Aorta (tissue), 5 donors: ENCODE measurements at places on chromosomes 4 and X. TPM values are rescaled to one million over a fixed set of nuclear protein-coding genes. Genes with fewer than 3 reads are reported as not detected.

The ZNF718 gene
- total RNA-seq, result 11.8 TPM

The DNAAF6 gene
- total RNA-seq, result not detected

The CXorf49 gene
- not detected for total RNA-seq

The IL15 gene
- 10.3 TPM for total RNA-seq

The IL2 gene
- not detected for total RNA-seq

The ADGRL3 gene
- 110 TPM for total RNA-seq

The RAB41 gene
- total RNA-seq, result not detected

The CT45A6 gene
- not detected for total RNA-seq

The STARD8 gene
- 11.8 TPM for total RNA-seq

The SLC49A3 gene
- total RNA-seq, result 10.8 TPM

The PCDH11X gene
- 3.4 TPM for total RNA-seq

The TMEM164 gene
- 13.5 TPM for total RNA-seq

The AMBN gene
- total RNA-seq, result not detected

The HS3ST1 gene
- 6.9 TPM for total RNA-seq

The ZDHHC15 gene
- total RNA-seq, result 4.8 TPM

The AMER1 gene
- 10.0 TPM for total RNA-seq

The SPATA4 gene
- total RNA-seq, result not detected

The CFAP299 gene
- not detected for total RNA-seq

The KIT gene
- 18.7 TPM for total RNA-seq

The FAM47E gene
- 2.4 TPM for total RNA-seq

The SCARB2 gene
- total RNA-seq, result 138 TPM

The UGT2A1 gene
- total RNA-seq, result not detected

DNA sequence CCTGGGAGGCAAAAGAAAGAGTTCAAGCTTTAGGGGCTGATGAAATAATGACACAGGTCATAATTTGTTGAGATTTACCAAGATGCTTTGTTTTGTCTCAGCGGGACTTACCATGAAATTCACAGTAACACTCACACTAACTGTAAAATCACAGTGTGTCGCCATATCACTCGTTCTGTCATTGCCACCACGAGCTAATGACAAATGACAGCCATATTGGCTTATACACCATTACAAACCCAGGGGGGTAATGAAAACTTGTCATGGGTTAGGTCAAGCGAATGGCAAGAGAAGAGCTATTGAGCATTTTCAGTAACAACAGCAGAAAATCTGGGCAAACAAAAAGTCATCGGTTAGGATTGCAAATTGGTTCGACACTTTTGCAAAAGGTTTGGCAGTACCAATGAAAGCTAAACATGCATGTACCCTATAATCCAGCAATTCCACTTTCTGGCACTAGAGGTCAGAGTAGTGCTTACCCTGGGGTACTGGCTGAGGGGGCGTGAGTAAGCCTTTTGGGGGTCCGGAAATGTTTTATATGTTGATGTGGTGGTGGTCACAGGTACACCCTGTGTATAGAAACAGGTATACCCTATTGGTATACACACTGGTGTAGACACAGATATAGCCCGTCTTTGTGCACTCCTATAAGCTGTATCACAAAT lies 83.9 kb upstream of the RAI2 start:
- no peak for DNase-seq

- DNase-seq, result no peak
Measured at GRCh38 chr4:108840426-108840975, 77.6 kb upstream of the ETNPPL start.

GRCh38 chr4:89284828-89285227 lies 22.8 kb downstream of the GPRIN3 start:
- DNase-seq, result no peak

DNA sequence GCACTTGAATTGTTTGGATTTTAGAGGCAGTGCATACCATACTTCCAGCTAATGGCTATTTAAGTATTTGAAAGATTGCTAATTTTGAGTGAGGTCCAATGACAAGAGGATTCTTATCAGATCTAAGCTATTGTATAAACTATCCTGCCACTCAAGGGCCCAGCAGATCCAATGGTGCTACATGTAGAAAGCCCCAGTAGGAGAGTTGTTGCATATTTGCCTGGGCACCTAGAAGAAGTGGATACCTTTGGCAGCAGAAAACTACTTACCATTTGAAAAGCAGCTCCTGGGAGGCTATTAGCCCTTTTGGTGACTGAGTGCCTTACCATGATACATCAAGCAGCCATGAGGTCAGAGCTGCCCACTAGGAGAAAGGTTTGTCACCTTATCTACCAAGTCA lies 447.3 kb downstream of the C4orf33 start:
- DNase-seq, result no peak

- no peak for DNase-seq
Measured at GRCh38 chr4:17013382-17014006, 115.0 kb upstream of the LDB2 start.

DNA sequence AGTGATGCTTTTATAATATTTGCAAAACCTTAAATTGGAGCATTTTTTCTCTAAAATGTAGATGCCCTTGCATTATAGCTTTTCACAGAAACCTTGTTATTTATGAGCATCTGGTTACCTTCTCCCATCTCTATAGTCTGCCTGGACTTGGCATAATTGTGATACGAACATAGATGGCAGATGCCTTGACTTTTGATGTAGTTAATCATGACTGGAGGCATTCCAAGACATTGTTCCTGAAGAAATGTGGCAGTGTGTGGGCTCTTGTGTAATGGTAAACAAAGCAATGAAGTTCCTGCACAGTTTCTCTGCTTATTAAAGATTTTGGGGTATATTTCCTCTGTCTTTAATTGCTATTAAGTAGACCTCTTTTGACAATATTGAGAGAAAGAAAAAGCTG lies 500.1 kb downstream of the PCDH19 start:
- no peak for DNase-seq

- no peak for DNase-seq
Measured at GRCh38 chrX:136347706-136348105, 46.9 kb downstream of the ADGRG4 start.

- DNase-seq, result no peak
Measured at GRCh38 chr4:80235451-80235850, 31.0 kb upstream of the FGF5 start.

- no peak for DNase-seq
Measured at GRCh38 chr4:156933633-156934258, 37.9 kb downstream of the PDGFC start.

- DNase-seq, result no peak
Measured at GRCh38 chr4:69649629-69650028, 3.4 kb downstream of the UGT2A1 start.

DNA sequence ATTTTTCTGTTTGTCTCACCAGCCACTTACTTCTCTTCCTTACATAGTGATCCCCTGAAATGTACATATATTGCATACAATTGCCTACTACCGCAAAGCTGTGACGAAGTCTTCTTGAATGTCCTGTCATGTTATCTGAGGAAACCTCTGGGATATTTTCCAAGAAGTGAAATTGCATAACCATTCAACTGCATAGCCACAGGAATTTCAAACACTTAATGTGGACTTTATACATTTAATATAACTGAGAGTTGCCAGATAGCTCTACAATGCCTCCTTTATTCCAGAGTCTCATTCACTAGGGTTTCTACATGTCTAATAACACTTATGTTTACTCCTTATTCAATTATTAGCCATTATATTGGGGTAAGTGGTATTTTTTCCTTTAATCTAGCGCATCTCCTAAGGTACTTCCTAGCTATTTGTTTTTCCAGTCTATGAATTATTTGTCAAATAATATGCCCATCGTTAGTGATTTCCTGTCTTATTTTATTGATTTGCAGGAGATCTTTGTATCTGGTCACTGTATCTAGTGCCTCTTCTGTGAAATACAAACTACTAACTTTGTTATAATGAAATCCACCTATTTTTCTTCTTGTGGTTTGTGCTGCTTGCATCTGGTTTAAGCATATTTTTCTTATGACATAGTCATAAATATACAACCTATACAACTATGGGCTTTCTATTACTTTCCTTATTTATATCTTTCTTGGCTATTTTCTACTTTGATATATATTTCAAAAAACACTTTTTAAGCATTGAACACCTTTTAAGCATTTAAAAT lies 69.2 kb upstream of the GRID2 start:
- DNase-seq, result no peak

- DNase-seq, result no peak
Measured at GRCh38 chr4:71765350-71765749, 18.5 kb downstream of the GC start.

- DNase-seq, result no peak
Measured at GRCh38 chr4:111269439-111269838, 646.6 kb upstream of the PITX2 start.

DNA sequence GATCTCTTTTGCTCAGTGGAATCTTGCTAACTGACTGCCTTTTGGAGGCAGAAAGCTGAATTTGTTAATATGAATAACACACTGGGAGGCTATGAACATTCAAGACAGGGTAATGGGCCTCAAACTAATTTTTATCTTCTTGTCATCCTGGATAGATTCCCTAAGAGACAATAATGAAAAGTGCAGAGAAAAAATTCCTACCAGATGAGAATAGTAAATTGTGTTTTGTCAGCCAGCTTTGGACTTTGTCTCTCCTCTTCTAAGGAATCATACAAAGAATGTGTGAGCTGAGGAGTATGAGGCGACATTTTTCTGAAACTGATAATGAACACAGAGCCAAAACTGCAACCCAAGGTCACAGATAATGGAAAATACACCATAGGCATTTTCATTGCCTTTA lies 649.3 kb downstream of the IQCM start:
- DNase-seq, result no peak

DNA sequence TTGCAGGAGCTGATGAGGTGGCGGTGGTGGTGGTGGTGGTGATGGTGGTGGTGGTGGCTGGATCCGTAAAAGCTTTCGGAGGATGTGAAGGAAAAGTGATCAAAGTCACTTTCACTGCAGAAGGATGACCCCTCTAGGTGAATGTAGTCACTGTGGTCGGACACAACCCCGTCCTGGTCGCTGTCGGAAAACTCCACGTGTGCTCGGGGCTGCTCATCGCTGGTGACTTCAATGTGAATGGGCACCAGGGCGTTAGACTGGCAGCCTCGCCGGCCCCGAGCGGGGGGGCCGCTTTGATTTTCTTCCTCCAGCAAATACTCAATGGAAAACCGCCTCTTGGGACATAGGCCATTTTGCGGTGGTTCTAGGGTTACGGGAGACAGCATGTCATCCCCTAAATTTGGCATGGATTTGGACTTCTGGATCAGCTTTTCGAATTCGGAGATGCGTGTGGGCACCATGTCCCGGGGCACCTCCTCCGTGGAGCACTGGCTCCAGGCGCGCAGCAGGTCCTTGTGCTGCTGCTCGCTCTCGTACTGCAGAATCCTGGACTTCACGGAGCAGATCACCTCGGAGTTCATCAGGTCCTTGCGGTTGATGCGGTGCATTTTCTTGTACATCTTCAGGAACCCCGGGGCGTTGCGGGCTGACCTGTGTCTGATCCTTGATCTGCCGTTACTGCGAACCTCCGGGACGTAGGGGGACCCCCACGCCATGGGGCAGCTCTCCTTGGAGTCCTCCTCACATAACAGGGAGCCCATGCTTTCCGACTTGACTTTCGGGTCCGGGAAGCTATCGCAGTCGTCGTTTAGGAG lies 88.3 kb upstream of the PDLIM3 start:
- DNase-seq, result no peak

GRCh38 chr4:167308876-167309275 lies 74.6 kb upstream of the SPOCK3 start:
- no peak for DNase-seq

DNA sequence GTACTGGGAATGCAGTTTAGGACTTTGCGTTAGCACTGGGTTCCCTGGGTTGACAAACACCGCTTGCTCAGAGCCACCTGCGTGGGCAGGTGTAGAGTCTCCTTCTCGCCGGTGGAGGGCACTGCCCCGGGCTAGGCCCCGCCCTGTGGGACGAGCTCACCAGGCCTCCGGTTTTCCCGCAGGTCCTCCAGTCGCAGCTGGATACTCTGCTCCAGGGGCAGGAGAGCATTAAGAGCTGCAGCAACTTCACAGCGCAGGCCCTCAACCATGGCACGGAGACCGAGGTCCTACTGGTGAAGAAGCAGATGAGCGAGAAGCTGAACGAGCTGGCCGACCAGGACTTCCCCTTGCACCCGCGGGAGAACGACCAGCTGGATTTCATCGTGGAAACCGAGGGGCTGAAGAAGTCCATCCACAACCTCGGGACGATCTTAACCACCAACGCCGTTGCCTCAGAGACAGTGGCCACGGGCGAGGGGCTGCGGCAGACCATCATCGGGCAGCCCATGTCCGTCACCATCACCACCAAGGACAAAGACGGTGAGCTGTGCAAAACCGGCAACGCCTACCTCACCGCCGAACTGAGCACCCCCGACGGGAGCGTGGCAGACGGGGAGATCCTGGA lies 49.2 kb upstream of the MND1 start:
- no peak for DNase-seq

DNA sequence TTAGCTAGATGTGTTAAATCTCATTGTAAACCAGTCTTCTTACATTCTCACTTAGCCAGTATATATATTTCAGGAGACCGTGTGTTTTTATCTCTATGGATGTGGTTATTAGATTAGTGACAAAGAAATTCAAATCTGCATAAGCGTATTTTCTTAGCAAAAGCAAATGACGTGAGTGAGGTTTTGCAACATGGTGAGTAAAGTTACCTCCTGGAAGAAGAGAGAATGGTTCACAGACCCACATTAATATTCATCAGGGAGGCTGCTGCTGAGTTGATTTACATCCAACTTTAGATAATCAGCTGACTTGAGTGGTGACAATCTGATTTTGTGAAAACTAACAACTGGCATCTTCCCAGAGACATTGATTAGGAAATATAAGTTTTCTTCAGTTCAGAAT lies 589.9 kb upstream of the GALNT7 start:
- no peak for DNase-seq

DNA sequence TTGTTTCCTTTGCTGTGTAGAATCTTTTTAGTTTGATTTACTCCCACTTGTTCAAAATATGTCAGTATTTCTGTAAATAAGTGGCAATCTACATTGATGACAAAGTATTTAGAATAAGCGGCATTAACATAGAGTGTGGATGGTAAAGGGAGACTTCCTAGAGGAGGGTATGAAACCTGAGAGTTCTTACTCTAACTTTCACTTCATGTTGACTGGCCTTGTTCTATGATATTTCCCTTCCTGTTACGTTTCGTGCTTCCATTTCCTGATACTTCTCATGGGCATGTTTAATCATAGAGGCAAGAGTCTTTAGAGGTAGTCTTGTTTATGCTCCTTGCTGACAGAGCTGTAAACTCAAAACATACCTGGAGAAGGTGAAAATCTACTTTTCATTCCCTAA lies 408.9 kb downstream of the GLUD2 start:
- DNase-seq, result no peak

DNA sequence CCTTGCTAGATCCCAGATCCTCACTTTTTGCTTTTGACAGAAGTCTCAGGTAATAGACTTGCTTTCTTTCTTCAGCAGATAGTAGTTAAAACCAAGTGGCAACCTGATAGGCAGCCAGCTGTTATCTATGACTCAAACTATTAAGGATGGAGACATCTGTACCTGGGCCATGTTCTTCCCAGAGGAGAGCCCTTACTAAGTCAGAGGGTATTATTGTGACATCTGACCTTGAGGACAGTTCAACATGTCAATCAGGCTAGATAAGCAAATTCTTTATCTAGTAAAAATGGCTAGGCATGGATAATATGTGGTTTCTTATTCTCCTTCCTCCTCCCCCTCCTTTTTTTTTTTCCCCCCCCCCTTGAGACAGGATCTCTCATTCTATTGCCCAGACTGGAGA lies 39.2 kb downstream of the TRIM2 start:
- no peak for DNase-seq

GRCh38 chrX:104749951-104750610 lies 184.1 kb downstream of the IL1RAPL2 start:
- no peak for DNase-seq

GRCh38 chr4:21203416-21203815 lies 503.2 kb downstream of the PACRGL start:
- DNase-seq, result no peak

GRCh38 chrX:71282514-71283402 lies 677 bp upstream of the NONO start:
- DNase-seq, result no peak
